ENCODE measurements at places on chromosomes 5 and 9.
A peak's percentile ranks its signal among the peaks of the same experiment; 100 is the strongest.

DNA sequence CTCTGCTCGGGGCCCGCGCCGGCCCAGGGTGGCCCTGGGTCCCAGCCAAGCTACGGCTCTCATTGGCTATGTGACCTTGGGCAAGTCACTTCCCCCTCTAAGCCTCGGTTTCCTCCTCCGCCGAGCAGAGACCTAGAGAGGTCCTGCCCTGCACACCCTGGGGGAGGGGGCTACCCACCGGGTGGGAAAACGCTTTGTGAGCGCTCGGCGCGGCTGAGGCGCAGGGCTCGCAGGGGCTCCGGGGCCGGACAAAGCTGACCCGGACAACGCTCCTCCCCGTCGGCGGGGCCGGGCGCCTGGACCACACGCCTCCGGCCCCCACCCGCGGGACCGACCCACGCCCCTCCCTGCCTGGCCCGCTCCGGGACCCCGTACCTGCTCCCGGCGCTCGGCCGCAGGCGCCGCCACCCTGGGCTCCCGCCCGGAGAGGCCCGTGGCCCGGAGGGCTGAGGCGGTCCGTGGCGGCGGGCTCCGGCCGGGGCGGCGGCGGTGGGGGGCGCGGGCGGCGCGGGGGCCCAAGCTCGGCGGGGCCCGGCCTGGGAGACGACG is 85.7 kb upstream of the MELK start:
- DNase-seq: peak; percentile 27

DNA sequence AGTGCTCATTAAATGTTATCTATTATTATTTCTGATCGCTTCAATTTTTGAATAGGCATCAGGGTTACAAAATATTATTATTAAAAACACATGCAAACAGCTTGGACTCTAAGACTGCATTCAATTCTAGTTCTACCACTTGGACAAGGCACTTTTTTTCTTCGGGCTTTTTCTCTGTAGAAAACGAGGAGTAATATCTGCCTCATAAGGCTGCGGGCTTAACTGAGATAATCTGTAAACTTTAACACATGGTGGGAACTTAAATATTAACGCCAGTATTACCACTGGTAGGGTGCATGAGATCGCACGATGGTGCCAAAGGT is 511 bp upstream of the SPDL1 start:
- DNase-seq: no peak

- DNase-seq: no peak
These were observed 37.3 kb downstream of the INSYN2B start for GRCh38 chr5:169943026-169943425.

GRCh38 chr5:151141535-151141934 is 16.0 kb downstream of the ANXA6 start:
- DNase-seq: no peak

GRCh38 chr9:129163753-129164152 is 14.3 kb downstream of the IER5L start:
- DNase-seq: no peak

- no peak for DNase-seq
These were observed 461.8 kb downstream of the KIF4B start for GRCh38 chr5:155475318-155475717.

GRCh38 chr5:132301344-132302271 is 7.4 kb downstream of the SLC22A4 start:
- DNase-seq: no peak

Data from activated CD4-positive, alpha-beta T cell treated with anti-CD3 and anti-CD28 coated beads, Interleukin-2, amount 50 U/mL, for 24 hours (primary cell).